ENCODE measurements at places on chromosomes 16 and 17.

GRCh38 chr16:66928702-66929388 is 3.5 kb upstream of the RRAD start:
- no peak for DNase-seq

DNA sequence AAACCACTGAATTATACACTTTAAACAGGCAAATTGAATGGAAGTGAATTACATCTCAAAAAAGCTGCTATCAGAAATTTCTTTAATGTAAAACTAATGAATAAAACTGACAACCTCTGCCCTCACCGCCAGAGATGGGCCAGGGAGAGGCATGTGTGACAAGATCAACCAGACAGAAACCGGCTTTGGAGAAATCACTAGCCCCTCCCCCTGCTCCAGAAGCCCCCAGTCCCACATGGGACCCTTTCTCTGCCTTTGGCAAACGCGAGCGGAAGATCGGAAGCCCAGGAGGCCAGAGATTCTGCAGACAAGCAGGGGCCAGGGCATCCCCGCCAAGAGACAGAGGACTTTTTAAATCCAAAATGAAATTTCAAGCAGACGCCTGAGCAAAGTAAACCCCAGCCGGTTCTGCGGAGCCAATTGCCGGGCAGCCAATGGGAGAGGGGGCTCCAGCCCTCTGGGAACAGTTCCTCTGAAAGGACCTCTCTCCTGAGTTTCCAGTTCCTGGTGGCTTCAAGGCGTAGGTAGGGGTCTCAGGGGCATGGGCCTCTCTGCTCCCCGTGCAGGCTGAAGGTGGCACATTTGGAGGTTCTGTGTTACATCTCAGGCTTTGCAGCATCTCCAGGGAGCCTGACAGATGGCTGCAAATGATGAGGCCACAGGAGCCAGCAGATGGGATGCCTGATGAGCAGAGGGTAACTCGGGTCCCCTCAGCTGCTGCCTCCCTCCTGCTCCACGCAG is 118.1 kb downstream of the GSG1L start:
- no peak for DNase-seq

DNA sequence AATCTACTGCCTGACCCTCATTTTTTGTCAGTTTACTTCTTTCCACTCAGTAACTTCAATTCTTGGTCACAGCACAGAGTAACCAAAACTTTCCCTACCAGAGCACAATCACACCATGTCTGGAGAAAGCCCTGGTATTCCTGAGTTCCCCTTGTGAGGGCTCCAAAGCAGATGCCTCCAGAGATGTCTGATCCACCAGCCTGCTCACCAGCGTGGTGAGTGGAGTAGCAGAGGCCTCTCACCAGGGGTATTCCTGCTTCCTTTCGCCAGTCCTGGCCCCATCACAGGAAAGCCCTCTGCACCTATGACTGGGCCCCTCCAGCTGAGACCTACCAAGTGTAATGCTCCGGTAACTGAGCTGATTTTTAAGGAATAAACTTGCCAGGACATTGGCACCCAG is 205.4 kb upstream of the HS3ST3A1 start:
- DNase-seq, result no peak

DNA sequence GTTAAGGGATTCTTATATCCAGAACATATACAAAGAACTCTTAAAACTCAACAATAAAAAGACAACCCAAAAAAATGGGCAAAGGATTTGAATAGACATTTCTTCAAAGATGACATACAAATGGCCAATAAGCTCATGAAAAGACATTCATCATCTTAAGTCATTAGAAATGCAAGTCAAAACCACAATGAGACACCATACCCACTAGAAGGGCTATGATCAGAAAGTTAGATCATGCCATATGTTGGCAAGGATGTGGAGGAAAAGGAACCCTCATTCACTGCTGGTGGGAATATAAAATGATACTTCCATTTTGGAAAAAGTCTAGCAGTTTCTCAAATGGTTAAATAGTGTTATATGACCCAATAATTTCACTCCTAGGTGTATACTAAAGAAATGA is 9.4 kb downstream of the PLD6 start:
- no peak for DNase-seq

DNA sequence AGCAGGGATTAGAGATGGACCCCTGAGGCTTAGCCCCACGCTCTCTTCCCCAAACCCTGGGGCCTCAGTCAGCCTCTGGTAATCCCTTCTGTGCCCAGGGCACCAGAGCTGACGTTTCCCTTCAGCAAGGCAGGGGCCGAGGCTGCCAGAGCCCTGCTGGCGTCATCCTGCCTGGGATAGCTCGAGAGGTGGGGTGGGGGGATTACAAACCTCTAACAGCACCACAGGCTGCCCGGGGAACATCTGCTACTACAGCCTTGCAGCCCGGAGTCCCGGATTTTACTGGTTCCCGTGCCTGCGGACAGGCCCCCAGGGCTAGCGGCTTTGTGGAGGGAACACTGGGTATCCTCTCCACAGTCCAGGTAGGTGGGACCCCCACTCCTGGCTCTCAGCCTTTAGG is at the start of gene AANAT:
TSS of gene AANAT (plus strand) at position 238 of the 400 bp plus-strand sequence. CDS start 1,144 bp downstream, outside the sequence.
- no peak for DNase-seq

DNA sequence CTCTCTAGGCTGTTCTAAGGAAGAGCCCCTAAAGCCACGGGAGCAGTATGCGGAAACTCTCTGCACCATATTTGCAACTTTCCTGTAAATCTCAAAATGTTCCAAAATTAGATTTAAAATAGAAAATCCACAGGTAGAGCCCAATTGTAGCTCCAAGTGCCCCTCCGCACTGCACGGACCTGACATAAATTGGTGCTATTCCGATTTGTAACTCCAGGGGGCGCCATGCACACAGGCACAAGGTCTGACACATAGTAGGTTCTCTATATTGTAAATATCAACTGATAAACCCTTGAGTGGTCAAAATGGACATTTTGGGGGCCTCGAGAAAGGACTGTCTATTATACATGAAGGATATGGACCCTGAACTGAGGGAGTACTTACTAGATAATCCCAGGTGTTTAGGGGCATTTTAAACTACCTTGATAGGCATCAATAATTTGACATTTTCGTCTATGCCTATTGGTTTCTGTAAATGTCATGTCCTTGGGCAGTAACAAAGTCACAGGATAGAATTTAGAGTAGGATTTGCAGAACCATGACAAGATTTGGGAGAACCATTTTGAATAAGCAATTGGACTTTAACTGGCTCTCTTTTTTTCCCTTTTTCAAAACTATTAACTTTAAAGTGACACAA is 36.6 kb upstream of the TMEM132E start:
- DNase-seq, result no peak

DNA sequence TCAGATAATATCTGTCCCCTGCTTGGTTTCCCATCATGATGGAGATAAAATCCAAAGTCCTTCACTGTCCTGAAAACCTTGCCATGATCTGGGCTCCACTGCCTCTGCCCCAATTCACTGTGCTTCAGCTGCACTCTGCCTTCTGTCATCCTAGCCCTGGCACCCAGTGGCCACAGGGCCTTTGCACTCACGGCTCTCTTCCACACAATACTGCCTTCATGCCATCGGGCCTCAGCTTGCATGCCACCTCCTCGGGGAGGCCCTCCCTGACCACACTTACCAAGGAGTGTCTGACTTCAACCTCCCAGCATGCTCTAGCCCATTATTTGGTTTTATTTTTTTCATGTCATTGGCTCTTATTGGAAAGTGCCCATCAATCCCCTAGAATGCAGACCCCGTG is 146.1 kb downstream of the C16orf78 start:
- DNase-seq, result no peak

GRCh38 chr17:13510062-13510461 is 91.7 kb downstream of the HS3ST3A1 start:
- DNase-seq, result no peak

DNA sequence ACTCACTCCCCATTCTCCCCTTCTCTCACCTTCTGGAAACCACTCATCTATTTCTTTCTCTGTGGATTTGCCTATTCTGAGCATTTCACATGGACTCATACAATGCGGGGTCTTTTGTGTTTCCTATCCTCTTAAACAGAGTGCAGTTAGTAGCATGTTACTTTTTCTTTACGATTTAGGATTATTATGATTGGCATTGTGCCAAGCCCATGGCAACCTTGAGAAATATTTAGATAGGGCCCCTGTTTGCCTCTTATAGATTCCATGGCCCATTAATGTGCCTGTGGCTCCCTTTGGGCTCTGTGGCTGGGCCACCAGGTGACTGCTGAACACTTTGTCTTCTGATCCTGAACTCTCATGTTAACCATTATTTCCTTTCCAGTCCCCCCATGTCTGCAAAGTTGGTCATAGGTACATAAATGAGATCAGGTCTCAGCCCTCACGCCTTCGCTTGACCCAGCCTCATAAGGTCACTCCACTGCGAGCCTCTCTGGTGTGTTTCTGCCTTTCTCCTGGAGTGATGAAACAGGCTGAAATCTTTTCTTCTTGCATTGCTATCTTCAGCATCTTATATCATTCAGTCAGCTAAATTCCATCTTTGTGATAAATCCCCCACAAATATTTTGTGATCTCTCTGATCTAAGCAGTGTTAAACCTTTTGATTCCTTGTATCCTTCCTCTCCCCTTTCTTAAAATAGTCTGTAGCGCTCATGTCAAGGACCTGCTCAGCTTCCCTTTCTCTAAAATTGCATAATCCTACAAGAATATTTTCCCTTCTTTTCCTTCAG is 44.0 kb downstream of the MYH3 start:
- no peak for DNase-seq

DNA sequence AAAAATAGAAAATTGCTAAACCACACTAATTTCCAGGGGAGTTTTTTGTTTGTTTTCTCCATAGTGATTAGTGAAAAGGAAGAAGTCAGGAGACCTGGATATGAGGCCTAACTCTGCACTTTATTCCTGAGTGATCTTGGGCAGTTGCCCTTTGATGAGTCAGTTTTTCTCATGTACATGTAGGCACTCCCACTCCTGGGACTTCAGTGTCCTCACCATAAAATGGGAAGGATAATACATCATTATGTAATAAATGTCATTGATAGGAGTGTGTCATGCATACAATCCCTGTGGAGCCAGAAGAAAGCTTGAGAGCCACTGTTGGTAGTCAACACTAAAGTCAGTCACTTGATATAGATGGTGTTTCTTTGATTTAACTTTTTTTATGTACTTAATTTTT is 32.5 kb downstream of the WIPF2 start:
- no peak for DNase-seq

- no peak for DNase-seq
Observed at GRCh38 chr16:20673882-20674683, 23.4 kb downstream of the ACSM1 start.

GRCh38 chr17:78324391-78325075 is 35.3 kb downstream of the SOCS3 start:
- DNase-seq, result peak; percentile 43

- DNase-seq, result peak; percentile 25
Observed at GRCh38 chr17:7217113-7217987, 2.3 kb downstream of the DLG4 start.

DNA sequence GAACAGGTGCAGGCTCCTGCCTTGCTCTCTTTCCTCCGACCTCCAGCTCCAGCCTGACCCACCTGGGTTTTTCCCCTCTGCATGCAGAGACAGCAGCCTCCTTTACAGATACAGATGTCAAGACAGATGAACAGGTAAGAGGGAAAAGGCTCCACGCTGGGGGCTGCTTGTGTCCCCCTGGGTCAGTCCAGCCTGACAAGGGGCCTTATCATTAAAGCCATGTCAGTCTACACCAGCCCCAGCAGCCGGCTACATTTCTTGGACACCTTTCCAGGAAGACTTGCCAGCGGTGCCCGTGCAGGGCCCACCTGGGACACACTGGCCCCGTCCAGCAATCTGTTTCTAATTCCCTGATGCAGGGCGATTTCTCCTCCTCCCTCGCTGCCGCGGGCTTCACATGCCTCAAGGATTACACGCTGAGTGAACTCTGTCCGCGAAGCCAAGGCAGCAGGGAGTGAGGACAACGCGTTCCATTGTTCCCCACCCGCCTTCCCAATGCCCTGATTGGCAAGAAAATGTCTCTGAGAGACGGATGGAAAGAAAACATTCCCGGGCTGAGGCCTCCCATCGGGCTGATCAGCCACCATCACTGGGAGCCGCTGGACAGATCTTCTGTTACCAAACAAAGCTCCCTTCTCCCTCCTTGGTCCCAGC is 184.7 kb downstream of the C16orf95 start:
- DNase-seq, result no peak

DNA sequence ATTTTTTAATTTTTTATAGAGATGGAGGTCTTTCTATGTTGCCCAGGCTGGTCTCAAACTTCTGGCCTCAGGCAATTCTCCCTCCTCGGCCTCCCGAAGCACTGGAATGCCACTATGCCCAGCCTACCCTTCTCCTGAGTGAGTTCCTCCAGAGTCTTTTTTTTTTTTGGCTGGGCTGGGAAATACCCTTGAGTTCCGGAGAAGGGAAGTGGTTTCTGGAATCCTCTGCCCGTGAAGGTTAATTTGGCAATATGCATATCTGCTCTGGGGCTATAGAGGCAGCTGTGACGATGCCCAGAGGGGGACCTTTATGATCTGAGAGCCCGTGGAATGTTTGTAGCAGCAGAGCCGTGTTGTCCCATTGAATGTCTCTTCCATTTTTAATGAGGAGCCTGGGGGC is 217.5 kb downstream of the RBFOX1 start:
- DNase-seq, result no peak

DNA sequence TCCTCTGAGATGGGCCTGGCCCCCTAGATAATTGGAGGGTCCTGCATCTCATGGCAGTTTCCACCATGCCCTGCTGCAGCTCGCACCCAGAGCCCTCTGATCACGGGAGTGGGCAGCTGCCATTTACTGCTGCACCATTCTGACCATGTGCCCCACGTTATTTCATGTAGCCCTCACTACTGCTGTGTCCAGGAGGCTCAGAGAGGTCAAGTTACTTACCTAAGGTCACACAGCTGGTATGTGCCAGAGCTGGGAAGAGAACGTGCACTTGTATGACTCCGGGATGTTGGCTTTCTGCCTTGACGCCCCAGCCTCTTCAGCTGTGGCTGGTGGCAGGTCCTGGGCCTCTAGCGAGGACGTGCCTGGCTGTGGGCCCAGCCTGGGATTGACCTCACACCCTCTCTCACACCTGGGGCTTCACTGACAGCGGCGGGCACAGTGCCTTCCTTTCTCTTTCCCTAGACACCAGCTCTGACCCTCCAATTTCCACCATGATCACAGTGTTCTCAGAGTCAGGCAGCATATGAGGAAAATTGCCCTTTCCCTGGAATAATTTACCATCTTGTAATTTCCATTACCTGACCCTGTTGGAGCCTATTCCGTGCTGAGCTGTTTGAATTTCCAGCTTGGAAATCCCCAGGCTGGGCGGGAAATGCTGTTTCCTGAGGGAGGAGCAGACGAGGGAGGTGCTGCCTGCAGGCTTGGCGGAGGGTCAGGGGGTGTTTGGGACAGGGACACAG is 18.5 kb upstream of the DOC2B start:
- DNase-seq, result peak; percentile 18

- DNase-seq, result no peak
Observed at GRCh38 chr16:66120656-66121055, 245.8 kb upstream of the CDH5 start.

Data from NCI-H2029 (cell line).